Activated CD4-positive, alpha-beta T cell treated with anti-CD3 and anti-CD28 coated beads, Interleukin-2, amount 10 ng/mL, durations not matched to agents 24 days and 14 days (primary cell): ENCODE measurements at places on chromosomes 11 and 22. TPM values are rescaled to one million over a fixed set of nuclear protein-coding genes. Genes with fewer than 3 reads are reported as not detected.

- no peak for DNase-seq
These were observed 93.6 kb downstream of the MTNR1B start for GRCh38 chr11:93063086-93063485.

- DNase-seq = no peak
These were observed 563.0 kb downstream of the SOX6 start for GRCh38 chr11:15793043-15793996.

- no peak for DNase-seq
These were observed 419 bp downstream of the ANKRD49 start for GRCh38 chr11:94494126-94494680.

DNA sequence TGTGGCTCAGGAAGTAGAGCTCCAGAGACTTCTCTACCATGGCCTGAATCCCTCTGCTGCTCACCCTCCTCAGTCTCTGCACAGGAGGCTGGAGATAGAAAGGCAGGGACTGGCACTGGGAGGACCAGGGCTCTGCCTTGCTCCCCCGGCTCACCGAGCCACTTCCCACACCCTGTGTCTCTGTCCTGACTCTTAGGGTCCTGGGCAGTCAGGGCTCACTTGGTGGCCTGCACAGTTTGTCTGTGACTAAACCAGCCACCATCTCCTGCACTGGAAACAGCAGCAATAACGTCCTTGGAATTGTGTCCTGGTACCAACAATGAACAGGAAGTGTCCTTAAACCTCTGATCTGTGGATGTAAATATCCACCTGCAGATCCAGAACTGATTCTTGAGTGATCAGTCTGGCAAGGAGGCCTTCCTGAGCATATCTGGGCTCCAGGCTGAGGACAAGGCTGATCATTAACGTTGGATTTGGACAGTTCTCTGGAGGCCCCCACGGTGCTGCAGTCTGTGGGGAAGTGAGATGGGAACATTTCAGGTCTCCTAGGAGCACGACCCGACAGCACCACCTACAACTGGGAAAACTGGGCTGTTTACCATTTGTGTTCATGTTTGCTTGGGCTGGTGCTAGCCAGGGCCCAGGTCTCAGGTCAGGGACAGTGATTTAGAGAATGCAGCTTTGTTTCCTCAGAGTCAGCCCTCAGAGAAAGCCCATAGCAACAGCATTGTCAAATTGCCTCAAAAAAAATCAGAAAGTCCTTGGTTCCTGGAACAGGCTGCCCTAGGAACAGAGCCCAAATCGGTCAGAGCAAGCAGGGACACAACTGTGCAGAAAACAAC, 82.5 kb downstream of the ZNF280B start:
- no peak for DNase-seq

GRCh38 chr11:92753161-92753560, 216.3 kb upstream of the MTNR1B start:
- no peak for DNase-seq

- DNase-seq = no peak
These were observed 13.4 kb upstream of the GLYAT start for GRCh38 chr11:58744988-58745704.

DNA sequence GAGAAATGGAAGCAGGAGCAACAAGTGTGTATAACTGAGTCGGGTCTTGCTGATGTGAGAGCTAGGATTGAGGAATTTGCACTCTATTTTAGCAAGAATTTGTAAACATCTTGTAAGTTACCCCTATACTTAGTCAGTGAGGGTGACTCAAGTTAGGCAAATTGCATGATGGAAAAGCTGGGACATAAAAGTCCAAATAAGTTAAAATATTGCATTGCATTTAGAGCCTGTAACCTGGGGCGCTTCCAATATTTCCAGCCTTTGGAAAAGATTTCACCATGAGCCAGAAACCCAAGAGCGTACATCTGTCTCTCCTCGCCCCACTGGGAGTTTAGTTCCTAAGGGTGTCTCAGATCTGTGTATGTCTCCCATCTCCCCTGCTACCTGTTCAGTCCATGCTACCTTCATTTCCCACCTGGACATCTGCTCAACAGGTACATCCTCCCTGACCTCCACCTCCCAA, 37.0 kb upstream of the ACCSL start:
- no peak for DNase-seq

DNA sequence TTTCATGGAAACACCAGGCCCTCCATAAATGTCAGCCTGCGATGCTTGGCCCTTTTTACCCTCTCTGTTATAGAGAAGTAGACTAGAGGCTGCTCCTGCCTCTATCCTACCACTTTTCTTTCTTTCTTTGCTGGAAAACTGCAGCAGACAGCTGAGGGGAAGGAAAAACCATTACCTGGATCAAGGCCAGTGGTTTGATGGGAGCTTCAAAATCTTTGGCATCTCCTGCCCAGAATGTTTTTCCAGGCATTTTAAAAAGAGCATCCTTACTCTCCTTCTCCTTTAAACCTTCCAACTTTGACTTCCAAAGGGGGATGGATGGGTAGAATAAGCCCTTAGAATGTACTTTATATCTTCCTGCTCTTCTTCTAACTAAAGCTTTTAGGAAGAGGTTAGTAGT, 44.9 kb downstream of the EXT2 start:
- DNase-seq = no peak

DNA sequence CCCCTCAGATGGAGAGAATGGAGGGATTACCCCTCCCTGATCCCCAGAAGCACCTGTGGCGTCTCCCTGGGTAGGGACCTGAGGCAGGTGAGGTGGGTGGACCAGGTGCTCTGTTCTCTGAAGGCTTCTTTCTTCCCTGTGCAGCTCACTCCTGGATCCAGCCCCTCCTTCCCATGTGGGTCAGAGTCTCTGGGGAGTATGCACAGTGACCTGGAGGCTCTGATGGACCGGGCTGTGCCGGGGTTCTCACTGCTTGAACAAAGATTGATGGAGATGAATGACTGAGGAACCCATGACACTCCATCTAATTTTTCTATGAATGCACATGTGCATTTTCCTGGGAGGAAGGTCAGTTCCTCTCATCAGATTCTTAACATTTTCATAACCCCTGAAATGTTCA, 78.6 kb upstream of the SHANK2 start:
- no peak for DNase-seq

- DNase-seq = no peak
These were observed 39.7 kb upstream of the AKIP1 start for GRCh38 chr11:8871171-8871775.

DNA sequence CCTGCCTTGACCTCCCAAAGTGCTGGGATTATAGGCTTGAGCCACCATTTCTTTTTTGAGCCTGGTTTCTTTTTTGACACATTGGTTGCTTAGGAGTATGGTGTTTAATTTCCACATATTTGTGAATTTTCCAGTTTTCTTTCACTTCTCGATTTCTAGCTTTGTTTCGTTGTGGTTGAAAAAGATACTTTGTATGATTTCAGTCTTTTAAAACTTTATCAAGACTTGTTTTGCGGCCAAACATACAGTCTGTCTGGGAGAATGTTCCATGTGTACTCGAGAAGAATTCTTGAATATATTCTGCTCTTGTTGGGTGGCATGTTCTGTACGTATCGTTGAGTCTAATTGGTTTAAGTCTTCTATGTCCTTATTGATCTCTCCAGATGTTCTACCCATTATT, 20.8 kb downstream of the SHANK3 start:
- no peak for DNase-seq

DNA sequence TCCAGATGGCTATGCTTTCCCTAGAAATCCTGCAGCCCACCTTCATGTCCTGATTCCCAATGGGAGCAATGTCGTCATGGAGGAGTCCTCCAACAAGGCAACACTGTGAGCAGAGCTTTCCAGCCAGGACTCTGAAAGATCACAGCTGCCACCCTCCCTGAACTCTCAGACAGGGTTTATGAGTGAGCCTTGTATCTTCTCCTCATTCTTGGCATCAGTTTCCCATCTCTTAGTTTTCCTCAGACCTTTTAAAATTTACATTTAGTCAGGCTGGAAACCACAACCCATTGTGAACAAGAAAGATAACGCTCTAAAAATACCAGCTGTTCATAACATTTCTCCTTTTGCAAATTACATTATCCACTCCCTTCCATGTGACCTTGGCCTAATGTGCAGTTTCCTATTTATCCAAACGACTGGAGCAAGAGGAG, 15.6 kb upstream of the LYVE1 start:
- no peak for DNase-seq

Gene INTS4
- total RNA-seq = 60.0 and 60.8 TPM in 2 replicates

Gene TRIM29
- total RNA-seq = not detected in 2 replicates

Gene KRTAP5-7
- total RNA-seq = not detected in 2 replicates

Gene PANX3
- total RNA-seq = not detected in 2 replicates

Gene CCDC188
- total RNA-seq = 0.14 TPM in 1 of 2 replicates, not detected in the other

Gene ABTB2
- total RNA-seq = 13.1 and 14.1 TPM in 2 replicates

Gene SERPING1
- 0.14 and 0.28 TPM in 2 replicates for total RNA-seq

Gene GVQW3
- 3.7 and 4.3 TPM in 2 replicates for total RNA-seq

Gene SLC15A3
- total RNA-seq = 3.0 and 4.0 TPM in 2 replicates

Gene TRIM34
- 5.3 TPM in 2 replicates for total RNA-seq

Gene GPR83
- total RNA-seq = 0.05 TPM in 1 of 2 replicates, not detected in the other

Gene OR52A1
- total RNA-seq = not detected in 2 replicates
